ENCODE measurements at places on chromosomes 12 and 14. TPM values are rescaled to one million over a fixed set of nuclear protein-coding genes. Genes with fewer than 3 reads are reported as not detected.
A peak's percentile ranks its signal among the peaks of the same experiment; 100 is the strongest.

GRCh38 chr12:26680727-26681455, 152.1 kb downstream of the ITPR2 start:
- H3K4me1 ChIP-seq = peaks cover 20% of the 10 kb centered on the region
- H3K27ac ChIP-seq = peak overlapping the region; percentile 38
- DNase-seq = no peak

- H3K4me1 ChIP-seq = peaks cover 36% of the 10 kb centered on the region
- H3K27ac ChIP-seq = peak overlapping the region; percentile 10
- H3K4me3 ChIP-seq = peak overlapping the region; percentile 82
- no peaks in the 10 kb centered on the region for H3K27me3 ChIP-seq
- peaks cover 28% of the 10 kb centered on the region for H3K36me3 ChIP-seq
Measured at GRCh38 chr14:53306267-53306721, 153.2 kb upstream of the DDHD1 start.

DNA sequence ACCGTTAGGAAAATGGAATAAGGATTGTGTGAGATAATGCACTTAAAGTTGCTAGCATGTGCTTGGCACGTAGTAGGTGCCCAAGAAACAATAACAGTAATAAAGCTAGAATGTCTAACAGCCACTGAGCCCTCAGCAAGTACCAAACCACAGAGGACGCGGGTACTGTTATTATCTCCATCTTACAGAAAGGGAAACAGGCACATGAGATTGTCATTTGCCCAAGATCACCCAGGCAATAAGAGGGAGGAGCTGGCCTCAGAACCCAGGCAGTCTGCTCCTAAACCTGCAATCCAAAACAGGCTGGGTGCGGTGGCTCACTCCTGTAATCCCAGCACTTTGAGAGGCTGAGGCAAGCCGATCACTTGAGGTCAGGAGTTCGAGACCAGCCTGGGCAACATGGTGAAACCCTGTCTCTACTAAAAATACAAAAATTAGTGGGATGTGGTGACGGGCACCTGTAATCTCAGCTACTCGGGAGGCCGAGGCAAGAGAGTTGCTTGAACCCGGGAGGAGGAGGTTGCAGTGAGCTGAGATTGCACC, 5.1 kb upstream of the SDS start:
- no peaks in the 10 kb centered on the region for H3K36me3 ChIP-seq
- H3K4me3 ChIP-seq = no peak overlapping the region
- no peak overlapping the region for H3K27ac ChIP-seq
- H3K27me3 ChIP-seq = peaks cover 11% of the 10 kb centered on the region
- peaks cover 8% of the 10 kb centered on the region for H3K4me1 ChIP-seq
- DNase-seq = no peak

GRCh38 chr14:104319491-104320241, 181.3 kb downstream of the KIF26A start:
- H3K4me3 ChIP-seq = no peak overlapping the region
- no peak overlapping the region for H3K27ac ChIP-seq
- H3K36me3 ChIP-seq = no peaks in the 10 kb centered on the region

GRCh38 chr12:113142173-113142885, 6.8 kb upstream of the RASAL1 start:
- H3K4me1 ChIP-seq = no peaks in the 10 kb centered on the region
- H3K27ac ChIP-seq = peak overlapping the region; percentile 71
- no peaks in the 10 kb centered on the region for H3K36me3 ChIP-seq
- DNase-seq = no peak
- no peak overlapping the region for H3K4me3 ChIP-seq

- H3K27me3 ChIP-seq = no peaks in the 10 kb centered on the region
- DNase-seq = no peak
- H3K27ac ChIP-seq = peak overlapping the region; percentile 51
- peaks cover 12% of the 10 kb centered on the region for H3K4me1 ChIP-seq
- no peak overlapping the region for H3K4me3 ChIP-seq
- H3K36me3 ChIP-seq = no peaks in the 10 kb centered on the region
Measured at GRCh38 chr12:96219700-96220206, 25.6 kb downstream of the ELK3 start.

- H3K4me3 ChIP-seq = no peak overlapping the region
- H3K36me3 ChIP-seq = peaks cover 21% of the 10 kb centered on the region
- no peak for DNase-seq
- no peaks in the 10 kb centered on the region for H3K27me3 ChIP-seq
- peaks cover 6% of the 10 kb centered on the region for H3K4me1 ChIP-seq
Measured at GRCh38 chr14:75648066-75648838, 12.4 kb downstream of the ERG28 start.

The SSPN gene
- 4.1 TPM for total RNA-seq
